Kasumi-1 (cell line): ENCODE measurements at places on chromosomes 12 and 14.

GRCh38 chr14:104112113-104112505 lies 26.3 kb upstream of the KIF26A start:
- no peak for DNase-seq

DNA sequence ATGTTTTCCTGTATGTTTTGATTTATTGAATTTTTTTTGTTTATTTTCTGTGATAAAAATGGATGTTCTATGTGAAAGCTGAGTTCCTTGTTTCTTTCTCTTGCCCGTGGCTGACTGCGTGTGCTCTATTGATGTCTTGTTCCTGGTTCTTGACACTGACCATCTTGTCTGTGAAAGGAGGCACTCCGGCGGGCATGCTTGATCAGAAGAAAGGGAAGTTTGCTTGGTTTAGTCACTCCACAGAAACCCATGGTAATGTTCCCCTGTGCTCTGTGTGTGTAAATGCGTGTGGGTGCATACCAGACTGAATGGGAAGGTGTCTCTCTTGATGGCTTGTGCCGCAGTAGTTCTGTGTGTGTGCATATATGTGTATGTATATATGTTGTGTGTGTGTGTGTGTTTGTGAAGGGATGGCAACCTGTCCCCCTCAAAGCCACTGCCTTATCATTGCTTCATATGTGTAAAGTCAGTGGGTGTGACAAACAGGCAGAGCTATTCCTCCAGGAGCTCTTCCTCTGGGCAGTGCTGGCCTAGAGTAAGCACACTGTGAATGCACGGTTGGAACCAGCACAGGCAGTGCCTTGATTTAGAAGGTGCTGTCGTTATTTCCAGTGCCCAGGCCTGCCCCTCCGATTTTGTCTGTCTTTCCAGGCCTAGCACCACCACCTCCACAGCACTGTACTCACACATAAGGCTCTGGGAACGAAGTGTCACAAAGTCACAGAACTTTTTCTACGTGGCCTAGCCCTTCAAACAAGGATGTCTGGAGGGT lies 247.3 kb upstream of the FKBP4 start:
- no peak for DNase-seq

DNA sequence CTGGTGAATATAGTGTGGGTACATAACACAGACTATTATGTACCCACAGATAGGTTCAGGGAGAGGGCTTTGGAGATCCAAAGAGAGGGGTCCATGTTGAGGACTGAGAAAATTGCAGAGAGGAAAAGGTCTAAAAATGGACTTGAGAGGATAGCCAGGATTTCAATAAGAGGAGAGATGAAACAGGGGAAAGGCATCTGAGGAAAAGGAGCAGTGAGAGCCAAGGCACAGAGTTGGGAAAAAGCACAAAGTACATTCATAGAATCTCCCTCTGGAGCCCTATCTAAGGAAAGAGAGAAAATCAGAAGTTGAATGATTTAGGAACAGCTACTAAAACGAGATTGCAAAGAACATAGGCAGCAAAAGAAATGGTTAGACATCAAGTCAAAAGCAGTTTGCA lies 182.8 kb downstream of the SRGAP1 start:
- no peak for DNase-seq

DNA sequence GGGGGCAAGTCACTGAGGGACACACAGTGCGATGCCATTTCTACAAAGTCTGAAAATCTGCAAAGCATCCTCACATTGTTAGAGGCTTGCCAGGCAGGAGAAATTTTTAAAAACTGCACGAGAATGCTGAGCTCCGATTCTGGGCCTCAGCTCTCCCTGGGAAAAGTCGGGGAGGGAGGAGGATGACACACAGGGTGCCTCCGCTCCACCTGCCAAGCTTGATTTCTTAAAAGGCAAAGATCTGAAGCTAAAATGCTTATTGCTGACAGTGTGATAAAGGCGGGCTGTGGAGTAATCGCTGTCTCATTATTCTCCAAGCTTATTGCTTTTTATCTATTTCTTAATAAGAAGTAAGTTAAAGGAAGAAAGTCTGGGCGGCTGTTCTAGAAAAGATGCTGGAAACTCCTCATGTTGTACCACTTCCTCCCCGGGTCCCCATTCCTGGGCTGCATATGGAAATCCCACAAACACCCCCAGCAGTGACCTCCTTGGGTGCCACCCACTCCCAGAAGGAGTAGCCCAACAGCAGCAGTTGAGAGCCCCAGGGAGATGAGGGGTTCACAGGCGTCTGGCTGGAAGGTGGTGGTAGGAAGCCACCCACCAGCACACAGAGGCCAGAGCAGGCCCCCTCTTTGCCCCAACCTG lies 55.0 kb downstream of the CCDC85C start:
- DNase-seq, result no peak
